Urothelium cell line (cell line): ENCODE measurements at places on chromosomes 5 and 9.

DNA sequence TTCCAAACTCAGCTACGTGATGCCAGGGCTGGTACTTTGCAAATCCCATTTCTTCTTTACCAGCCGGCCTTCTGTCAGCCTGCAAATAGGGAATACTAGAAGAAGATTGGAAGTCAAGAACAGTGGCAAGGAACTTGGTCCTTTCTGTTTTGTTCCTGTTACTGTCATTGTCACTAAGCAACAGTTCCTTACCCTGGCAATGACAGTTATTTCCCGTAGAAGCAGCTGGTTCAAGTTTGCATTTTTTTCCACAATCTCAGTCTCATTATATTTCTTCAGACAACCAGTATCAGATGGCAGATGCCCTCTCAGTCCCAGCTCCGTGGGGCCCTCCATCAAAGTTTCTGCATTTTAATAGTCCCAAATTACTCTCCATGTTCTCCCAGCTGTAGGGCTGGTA lies 9.1 kb upstream of the C1QTNF2 start:
- no peak for DNase-seq

GRCh38 chr5:177023303-177023664 lies 788 bp downstream of the ZNF346 start:
- DNase-seq, result peak; percentile 11

DNA sequence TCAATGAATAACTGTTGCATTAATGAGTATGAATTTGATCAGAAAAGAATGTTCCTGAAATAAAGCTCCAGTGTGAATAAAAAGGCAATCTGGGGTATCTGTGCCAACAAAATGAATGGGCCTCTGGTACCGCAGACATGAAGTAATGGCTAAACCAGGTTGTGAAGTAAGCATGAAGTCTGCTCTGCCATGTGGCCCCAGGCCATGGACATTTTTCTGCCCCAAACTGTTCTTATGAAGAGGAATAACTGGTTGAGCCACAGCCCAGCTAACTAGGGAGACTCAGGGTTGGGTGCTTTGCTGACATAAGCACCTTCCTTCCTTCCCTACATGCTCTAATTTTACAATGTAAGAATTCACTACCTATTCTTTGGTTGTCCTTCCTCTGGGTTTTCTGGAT lies 147.4 kb upstream of the LRRTM2 start:
- no peak for DNase-seq

DNA sequence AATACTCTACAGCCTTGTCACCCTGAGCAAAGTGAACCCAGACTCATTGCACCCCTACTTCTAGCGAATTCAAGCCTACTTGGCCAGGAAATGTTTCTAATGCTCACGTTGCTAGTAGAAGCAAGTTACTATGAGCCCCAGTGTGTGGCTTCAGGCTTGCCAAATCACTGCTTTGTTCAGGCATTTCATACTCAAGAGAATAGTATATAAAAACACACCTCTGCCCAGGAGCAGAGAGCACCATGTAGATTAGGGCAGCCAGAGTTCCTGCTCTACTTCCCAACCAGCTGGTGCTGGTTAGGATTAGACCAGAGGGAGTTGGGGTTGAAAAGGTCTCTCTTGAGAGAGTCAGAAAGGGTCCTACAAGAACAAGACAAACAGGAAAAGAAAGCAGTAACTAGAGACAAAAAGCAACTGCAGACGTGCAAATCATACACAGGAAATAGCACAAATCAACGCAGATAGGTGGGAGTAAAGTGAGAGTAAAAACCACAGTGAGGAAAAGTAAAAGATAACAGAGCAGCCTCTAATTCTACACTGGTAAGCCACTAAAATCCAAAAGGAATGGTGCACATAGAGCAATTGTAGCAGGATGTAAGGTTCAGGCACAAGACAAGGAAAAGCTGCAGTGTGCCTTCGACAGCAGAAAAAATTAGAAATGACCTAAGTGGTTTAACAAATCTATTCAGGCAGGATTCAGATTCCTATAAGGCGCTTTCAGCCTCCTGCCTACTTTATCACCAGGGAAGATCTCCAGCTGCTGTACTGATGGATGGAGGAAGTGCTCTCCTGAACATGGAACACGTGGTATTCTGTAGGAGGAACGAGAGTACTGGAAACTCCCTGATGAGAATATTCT lies 49.6 kb upstream of the KIF2A start:
- DNase-seq, result no peak

GRCh38 chr9:89036383-89036782 lies 45.1 kb downstream of the S1PR3 start:
- no peak for DNase-seq

DNA sequence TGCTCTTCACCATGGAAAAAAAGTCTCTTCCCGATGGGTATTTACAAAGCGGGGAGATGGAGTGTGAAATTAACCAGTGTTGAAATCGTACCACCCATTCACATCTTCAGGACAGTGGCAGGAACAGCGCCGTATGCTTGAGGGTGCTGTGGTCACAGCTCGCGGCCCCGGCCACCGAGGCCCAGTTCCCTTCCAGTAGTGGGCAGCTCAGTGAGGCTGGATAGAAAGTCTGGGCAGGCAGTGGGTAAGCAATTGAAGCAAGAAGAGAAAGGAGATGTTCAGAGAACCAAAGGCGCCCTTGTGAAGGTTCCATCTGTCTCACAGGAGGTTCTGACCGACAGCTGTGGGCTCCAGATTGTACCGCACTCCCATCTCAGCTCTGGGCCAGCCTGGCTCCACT lies 59.1 kb downstream of the SECISBP2 start:
- no peak for DNase-seq

DNA sequence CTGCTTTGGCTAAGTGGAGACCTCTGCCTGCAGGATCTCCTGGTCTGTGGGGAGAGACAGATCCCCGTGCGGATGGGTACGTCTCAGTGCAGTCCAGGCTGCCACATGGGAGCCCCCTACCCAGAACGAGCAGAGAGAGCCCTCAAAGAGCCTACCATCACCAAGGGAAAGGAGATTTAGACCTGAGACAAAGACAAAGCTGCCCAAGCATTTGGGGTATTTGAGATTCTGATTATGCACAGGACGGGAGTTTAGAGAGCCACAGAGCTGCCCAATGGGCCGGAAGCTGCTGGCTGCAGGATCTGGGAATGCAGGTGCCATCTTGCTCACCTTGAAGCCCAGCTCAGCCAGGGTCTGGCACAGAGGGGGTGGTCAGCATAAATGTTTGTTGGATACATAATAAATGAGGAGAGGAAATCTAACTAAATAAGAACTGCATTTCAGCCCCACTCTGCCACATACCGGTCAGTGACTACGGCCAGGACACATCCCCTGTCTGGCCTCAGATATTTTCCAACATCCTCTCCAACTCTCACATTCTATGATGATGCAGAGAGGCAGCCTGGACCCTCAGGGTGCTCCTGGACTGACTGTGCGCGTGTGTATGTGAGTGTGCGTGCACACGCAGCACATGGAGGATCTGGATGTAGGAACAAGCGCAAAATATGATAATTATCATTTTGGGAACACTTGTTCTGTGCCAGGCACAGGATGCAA lies 157.8 kb downstream of the FGF18 start:
- no peak for DNase-seq

DNA sequence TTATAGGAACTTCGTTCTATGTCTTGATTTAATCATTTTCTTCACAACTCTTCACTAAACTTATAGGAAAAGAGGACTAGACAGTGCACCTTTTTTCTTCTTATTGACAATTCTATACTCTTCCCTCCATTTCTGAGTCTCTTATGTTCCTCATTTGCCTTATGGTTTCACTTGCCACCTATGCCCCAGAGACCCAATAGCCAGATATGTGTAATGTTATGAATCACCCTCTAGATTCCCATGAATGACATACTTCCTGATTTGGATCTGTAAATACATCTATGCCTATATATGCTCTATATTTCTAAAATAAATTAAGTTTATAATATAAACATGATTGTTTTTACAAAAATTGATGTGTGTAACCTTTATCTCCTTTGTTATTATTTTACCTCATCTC lies 514.1 kb upstream of the MEF2C start:
- no peak for DNase-seq

GRCh38 chr9:20040991-20041696 lies 252.3 kb upstream of the SLC24A2 start:
- DNase-seq, result no peak

GRCh38 chr5:81207009-81207408 lies 26.1 kb upstream of the CKMT2 start:
- no peak for DNase-seq

DNA sequence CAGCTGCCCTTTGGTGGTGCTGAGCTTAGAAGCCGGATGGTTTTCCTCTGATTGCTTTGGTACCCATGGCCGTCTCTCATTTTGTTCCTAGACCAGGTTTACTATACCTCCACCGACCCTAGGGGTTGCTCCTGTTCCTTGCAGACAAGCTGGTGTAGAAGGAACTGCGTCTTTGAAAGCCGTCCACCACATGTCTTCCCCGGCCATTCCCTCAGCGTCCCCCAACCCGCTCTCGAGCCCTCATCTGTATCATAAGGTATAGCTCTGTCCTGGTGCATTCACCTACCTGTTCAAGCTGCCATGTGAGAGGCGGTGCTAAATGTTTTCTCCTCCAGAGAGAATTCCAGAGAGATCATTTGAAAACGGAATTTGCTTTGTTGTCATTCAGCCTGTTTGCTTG lies 39.5 kb downstream of the TENT4A start:
- no peak for DNase-seq

DNA sequence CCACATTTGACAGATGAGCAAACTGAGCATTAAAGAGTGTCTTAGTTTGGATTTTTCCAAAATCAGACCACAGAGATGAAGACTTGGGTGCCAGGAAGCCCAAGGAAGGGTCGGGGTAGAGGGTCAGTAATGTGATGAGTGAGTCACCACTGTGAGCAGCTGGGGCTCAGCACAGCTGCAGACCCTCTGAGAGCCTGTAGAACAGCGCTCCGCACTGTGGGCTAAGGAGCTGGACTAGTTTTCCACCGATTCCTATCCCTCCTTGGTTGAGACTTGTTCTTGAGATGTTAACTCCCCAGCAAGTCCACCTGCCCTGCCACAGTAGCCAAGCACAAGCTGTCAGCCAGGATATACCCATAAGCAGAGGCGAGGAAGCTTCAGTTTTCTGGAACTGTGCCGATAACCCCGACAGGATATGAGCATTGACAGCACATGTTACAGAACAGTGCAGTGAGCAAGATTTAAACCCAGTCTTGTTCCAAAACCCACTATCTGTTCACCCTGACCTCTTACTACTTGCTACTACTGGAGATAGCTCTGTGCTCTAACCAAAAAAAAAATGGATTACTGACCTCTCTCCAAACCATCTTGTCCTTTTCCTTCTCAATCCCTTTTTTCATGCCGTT lies 31.8 kb downstream of the EGFLAM start:
- no peak for DNase-seq

DNA sequence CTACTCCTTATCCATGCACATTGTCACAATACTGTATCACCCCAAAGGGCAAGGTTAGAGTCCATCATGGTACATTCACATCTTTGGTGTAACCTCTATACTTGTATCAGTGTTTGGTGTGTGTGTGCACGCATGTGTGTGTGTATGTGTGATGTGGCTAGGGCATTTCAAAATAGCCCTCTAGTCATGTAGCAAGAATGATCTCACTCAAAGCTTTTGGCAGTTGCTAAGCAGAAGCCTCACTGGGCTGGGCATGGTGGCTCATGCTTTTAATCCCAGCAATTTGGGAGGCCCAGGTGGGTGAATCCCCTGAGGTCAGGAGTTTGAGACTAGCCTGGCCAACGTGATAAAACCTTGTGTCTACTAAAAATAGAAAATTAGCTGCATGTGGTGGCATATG lies 245.3 kb downstream of the ADGRV1 start:
- no peak for DNase-seq

GRCh38 chr5:134086943-134087305 lies 27.6 kb upstream of the TCF7 start:
- no peak for DNase-seq

DNA sequence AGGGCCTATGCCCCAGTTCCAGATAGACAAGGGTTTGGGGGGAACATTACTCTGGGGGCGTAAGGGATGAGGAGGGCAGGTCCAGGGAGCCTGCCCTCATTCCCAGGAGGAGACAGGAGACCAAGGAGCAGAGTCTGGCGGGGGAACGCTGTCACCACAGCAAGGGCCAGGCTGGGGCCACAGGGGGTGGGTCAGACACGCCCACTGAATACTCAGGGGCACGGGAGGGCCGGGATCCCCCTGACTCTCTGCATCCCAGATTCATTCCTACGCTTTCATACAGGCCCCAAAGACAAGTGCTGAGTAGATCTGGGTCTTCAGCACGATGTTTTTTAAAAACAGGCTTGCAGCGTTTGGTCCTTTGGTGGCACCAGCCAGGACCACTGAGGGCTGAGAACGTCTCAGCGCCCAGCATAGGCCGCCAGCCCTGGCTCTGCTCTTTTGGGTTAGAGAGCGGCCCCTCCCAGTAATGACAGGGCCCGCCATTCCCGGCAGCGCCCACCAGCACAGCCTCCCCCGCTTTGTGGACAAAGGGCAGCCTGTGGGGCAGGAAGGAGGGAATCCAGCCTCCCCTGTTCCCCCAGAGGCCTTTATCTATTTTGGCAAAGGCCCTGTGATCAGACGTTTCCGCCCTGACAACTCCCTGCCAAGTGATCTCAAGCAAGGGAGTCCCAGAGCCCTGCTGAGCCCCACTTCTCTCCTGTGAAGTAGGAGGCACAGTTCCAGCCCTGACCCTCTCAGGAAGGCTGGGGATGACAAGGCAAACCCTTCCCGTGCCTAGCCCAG lies 24.9 kb downstream of the NEK6 start:
- DNase-seq, result no peak

DNA sequence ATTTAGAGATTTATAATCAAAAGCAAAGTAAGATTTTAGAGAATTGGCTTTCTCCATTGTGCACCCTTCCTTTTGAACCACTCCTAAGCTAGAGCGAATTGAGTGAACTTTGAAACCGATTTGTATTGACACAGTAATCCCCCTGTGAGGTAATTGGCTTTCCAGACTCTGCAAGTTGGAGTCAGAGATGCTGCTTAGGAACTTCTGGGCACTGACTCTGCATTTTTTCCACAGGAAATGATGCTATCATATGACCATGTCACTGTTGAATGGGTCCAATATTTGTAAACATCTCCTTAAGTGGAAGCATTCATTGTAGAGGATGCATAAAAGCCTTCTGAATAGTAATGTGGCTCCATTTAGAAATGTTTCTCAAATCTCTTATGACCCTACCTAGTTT lies 394.4 kb upstream of the ZNF608 start:
- peak; percentile 25 for DNase-seq

DNA sequence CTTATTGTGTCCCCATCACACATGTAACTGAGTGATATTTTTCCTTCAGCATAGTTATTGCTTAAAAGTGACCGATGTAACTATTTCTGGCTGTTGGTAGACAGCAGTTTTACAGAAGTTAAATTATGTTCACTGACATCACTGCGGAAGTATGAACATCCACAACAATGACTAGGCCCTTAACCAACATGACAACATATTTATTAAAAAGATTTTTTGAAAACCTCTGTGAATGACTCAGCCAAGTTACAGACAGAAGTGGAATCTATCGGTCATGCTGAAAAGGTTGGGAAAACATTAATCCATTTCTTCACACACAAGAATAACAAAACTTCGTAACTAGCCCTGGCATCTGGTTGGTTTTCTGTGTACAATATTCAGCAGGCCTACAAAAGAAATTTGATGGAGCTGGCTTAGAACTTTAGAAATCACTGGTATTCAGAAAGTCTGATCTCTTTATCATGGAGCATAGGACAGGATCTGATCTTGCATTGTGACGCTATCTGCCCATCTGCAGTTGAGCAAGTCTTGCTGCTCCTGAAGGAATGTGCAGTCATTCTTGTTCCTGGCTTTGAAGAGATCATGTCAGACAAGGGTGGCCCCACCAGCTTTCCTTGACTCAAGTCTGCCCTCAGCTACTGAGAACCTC lies 6.5 kb downstream of the GLIS3 start:
- peak; percentile 49 for DNase-seq

GRCh38 chr5:56638768-56639238 lies 176.5 kb upstream of the MAP3K1 start:
- peak; percentile 38 for DNase-seq
